Ammon's horn (tissue), 1 donor: ENCODE measurements at places on chromosomes 2 and 18.

- DNase-seq, result no peak
Measured at GRCh38 chr2:6667326-6667725, 198.4 kb downstream of the CMPK2 start.

GRCh38 chr2:99106913-99107312 is 34.6 kb upstream of the C2orf15 start:
- DNase-seq, result no peak

GRCh38 chr2:197793456-197793855 is 8.3 kb upstream of the BOLL start:
- DNase-seq, result no peak

GRCh38 chr2:36801088-36801487 is 104.6 kb downstream of the VIT start:
- no peak for DNase-seq

GRCh38 chr2:237351046-237351445 is 62.9 kb downstream of the COL6A3 start:
- no peak for DNase-seq

- no peak for DNase-seq
Measured at GRCh38 chr2:44533508-44533907, 171.8 kb downstream of the CAMKMT start.

DNA sequence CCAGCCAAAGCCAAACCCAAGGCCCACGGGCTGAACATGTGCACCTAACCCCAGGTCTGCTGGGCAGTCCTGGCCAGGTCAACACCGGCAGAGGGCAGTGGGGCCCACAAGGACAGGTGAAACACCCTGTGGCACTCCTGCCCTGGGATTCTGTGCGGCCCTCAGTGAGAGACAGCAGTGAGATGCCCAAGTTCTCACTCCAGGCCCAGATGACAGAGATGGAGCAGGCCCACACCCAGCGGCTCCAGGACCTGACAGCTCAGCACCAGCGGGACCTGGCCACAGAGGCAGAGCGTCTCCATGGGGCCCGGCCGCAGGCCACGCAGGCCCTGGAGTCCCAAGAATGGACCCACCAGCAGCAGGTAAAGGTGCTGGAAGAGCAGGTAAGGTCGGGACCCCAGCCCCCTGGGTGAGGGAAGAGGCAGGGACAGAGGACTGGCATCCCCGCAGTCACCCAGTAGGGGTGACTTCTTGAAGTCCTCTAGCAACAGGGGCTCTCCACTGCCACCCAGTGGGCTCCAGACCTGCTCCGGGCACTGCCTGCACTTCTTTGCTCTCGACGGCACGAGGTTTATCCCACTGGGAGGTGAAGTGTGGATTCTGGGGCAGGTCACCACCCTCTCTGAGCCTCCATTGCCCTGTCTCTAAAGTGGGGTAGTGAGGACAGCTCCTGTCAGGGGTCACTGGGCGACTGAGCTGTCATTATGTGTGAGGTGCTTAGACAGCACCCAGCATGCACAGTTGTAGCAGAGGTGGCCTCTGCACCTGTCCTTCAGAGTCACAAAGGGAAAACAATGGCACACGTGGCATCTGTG is 8.8 kb upstream of the SNED1 start:
- DNase-seq, result no peak

DNA sequence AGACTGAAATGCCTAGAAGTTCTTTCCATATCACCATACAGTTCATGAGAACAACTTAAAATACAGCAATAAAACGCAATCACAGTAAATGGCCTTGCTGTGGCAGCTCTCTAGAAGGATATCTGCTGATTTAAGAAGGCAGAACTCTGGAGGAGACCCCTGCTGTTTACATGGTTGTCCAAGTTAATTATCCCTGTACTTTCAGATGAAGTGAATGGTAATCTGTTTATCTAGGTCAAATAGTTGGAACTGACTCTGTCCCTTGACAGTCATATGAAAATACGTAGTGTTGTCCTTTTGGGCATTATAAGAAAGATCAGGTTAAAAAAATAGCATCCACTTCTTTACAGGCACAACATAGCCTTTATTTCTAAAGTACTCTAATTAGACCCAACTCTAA is 115.6 kb downstream of the COLEC12 start:
- DNase-seq, result no peak

DNA sequence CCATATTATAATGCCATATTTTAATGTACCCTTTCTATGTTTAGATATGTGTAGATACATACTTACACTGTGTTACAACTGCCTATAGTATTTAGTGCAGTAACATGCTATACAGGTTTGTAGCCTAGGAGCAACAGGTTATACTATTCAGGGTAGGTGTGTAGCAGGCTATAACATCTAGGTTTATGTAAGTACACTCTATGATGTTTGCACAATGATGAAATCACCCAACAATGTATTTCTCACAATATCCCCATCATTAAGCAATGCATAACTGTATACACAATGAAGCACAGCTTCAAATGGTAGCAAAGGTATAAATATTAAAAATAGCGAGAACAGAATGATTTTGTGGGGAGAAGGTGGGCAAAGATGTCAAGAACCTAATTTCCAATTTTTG is 117.8 kb downstream of the DYM start:
- no peak for DNase-seq

DNA sequence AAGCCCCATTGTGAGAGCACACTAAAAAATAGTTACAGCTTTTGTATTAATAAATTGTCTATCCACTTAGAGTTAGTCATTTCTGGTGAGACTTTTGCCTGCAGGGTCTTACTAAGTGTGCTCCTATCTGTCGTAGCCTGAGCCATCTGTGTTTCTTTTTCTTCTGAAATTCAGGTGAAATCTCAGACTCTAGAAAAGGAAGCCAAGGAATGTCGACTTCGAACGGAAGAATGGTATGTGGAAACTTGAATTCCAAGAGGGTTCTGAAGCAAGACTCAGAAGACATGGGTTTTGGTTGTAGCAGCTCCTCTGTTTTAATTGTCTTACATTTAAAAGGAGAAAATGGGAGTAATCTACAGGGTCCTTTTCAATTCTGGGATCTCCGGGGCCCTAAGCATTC is 70.0 kb upstream of the STON1 start:
- DNase-seq, result no peak

- peak; percentile 48 for DNase-seq
Measured at GRCh38 chr2:45925636-45926366, 274.3 kb downstream of the PRKCE start.
